ENCODE measurements at places on chromosomes 4 and X.

- H3K4me3 ChIP-seq = no peak overlapping the region
- DNase-seq = no peak
- H3K36me3 ChIP-seq = peaks cover 7% of the 10 kb centered on the region
- peaks cover 4% of the 10 kb centered on the region for H3K4me1 ChIP-seq
These were observed 37.1 kb downstream of the TRMT44 start for GRCh38 chr4:8477676-8478075.

- peak; percentile 52 for DNase-seq
- H3K4me3 ChIP-seq = peak overlapping the region; percentile 94
- H3K4me1 ChIP-seq = peaks cover 11% of the 10 kb centered on the region
- peak overlapping the region; percentile 90 for H3K27ac ChIP-seq
- peaks cover 3% of the 10 kb centered on the region for H3K36me3 ChIP-seq
These were observed 977 bp downstream of the MAGEE1 start for GRCh38 chrX:76428243-76429130.

GRCh38 chr4:32560306-32560705, 1840.1 kb downstream of the PCDH7 start:
- no peaks in the 10 kb centered on the region for H3K27me3 ChIP-seq
- H3K27ac ChIP-seq = no peak overlapping the region
- DNase-seq = no peak

DNA sequence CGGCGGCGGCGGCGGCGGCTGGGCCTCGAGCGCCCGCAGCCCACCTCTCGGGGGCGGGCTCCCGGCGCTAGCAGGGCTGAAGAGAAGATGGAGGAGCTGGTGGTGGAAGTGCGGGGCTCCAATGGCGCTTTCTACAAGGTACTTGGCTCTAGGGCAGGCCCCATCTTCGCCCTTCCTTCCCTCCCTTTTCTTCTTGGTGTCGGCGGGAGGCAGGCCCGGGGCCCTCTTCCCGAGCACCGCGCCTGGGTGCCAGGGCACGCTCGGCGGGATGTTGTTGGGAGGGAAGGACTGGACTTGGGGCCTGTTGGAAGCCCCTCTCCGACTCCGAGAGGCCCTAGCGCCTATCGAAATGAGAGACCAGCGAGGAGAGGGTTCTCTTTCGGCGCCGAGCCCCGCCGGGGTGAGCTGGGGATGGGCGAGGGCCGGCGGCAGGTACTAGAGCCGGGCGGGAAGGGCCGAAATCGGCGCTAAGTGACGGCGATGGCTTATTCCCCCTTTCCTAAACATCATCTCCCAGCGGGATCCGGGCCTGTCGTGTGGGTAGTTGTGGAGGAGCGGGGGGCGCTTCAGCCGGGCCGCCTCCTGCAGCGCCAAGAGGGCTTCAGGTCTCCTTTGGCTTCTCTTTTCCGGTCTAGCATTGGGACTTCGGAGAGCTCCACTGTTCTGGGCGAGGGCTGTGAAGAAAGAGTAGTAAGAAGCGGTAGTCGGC, 528 bp downstream of the FMR1 start:
- H3K27me3 ChIP-seq = no peaks in the 10 kb centered on the region
- peaks cover 24% of the 10 kb centered on the region for H3K4me1 ChIP-seq

- DNase-seq = no peak
- no peaks in the 10 kb centered on the region for H3K36me3 ChIP-seq
- H3K27ac ChIP-seq = no peak overlapping the region
- peaks cover 10% of the 10 kb centered on the region for H3K27me3 ChIP-seq
These were observed 212.3 kb upstream of the SFRP2 start for GRCh38 chr4:154001193-154001592.

- no peak overlapping the region for H3K27ac ChIP-seq
- no peaks in the 10 kb centered on the region for H3K27me3 ChIP-seq
- no peak for DNase-seq
- H3K36me3 ChIP-seq = no peaks in the 10 kb centered on the region
These were observed 332.7 kb upstream of the IGFBP7 start for GRCh38 chr4:57442831-57443291.

- no peak overlapping the region for H3K27ac ChIP-seq
- no peak overlapping the region for H3K4me3 ChIP-seq
These were observed 29.7 kb downstream of the SYNPO2 start for GRCh38 chr4:118918388-118918787.

DNA sequence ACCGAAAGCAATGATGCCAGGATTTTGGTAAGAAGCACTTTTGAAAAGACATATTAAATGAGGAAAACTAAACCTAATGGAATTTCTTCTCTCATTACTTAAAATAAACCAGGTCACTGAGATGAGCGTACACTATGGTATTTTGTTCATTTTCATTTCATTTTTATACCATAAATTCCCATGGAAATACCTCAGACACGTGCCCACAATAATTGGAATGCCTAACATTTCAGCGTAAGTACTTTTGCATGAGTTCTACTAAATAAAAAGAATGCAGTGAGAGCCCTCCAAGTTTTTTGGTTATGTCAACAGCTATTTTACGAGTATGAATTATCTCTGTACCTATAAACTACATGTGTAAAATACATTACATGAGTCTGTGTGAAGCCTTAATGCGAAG, 3.2 kb downstream of the CAMK2D start:
- H3K27me3 ChIP-seq = no peaks in the 10 kb centered on the region
- peaks cover 38% of the 10 kb centered on the region for H3K36me3 ChIP-seq
- peak overlapping the region; percentile 86 for H3K4me3 ChIP-seq
- peaks cover 24% of the 10 kb centered on the region for H3K4me1 ChIP-seq

DNA sequence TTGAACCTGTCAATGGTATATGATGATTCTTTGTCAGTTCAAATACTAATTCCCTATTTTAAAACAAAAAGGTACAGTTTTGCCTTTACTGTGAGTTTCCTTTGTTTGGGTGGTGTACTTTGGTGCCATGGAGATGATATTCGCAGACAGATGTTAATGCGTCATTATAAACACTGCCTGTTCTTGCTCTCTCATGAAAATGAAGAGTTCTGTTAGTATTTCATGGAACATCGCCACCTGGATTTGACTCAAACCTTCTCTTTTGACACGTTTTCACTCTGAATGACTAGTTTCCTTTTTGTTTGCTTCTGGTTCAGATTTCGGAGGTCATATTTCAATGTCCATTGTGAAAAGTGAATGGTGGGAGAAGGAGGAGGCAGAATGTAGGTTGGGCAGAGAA, 6.9 kb upstream of the CTSO start:
- H3K27ac ChIP-seq = no peak overlapping the region
- no peak overlapping the region for H3K4me3 ChIP-seq
- DNase-seq = no peak
- H3K4me1 ChIP-seq = peaks cover 7% of the 10 kb centered on the region
- no peaks in the 10 kb centered on the region for H3K36me3 ChIP-seq
- H3K27me3 ChIP-seq = peaks cover 15% of the 10 kb centered on the region

- H3K4me3 ChIP-seq = no peak overlapping the region
- DNase-seq = no peak
- no peak overlapping the region for H3K27ac ChIP-seq
- H3K36me3 ChIP-seq = no peaks in the 10 kb centered on the region
- no peaks in the 10 kb centered on the region for H3K4me1 ChIP-seq
These were observed 18.6 kb upstream of the ZIC3 start for GRCh38 chrX:137547291-137547690.

- DNase-seq = no peak
- no peaks in the 10 kb centered on the region for H3K27me3 ChIP-seq
- H3K27ac ChIP-seq = no peak overlapping the region
- H3K36me3 ChIP-seq = no peaks in the 10 kb centered on the region
These were observed 223.1 kb upstream of the LEF1 start for GRCh38 chr4:108391701-108392455.

DNA sequence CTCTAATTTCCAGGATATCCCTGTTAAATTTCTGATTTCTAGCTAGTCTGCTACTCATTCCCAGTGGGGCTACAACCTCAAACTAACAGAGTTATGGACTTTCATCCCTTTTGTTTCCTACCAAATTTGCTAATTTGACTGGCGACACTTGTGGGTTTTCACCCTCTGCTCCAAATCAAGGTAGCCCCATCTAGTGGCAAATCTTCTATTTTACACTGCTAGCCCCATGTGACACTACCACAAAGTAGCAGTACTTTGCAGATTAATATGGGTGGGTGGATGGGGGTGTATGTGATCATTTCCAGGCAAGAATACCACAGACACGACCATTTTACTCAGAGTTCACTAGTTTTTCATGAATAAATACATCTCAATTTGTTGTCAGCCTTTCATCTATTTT, 150.3 kb downstream of the MSL3 start:
- no peak for DNase-seq
- no peaks in the 10 kb centered on the region for H3K36me3 ChIP-seq
- H3K27ac ChIP-seq = no peak overlapping the region
- H3K27me3 ChIP-seq = peaks cover 8% of the 10 kb centered on the region
- no peak overlapping the region for H3K4me3 ChIP-seq
- H3K4me1 ChIP-seq = no peaks in the 10 kb centered on the region

DNA sequence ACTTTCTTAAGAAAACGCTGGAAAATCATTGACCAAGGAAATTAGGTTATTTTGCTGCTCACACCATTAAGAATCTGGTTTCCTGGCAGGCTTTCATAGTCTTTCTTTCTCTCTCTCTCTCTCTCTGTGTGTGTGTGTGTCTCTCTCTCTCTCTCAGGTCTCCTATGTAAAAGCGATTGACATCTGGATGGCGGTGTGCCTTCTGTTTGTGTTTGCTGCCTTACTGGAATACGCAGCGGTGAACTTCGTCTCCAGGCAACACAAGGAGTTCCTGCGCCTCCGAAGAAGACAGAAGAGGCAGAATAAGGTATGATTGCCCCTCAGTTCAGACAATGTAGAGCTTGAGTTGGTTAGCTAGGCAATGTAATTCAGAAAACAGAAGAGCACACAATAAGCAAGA, 161.2 kb downstream of the GLRA2 start:
- no peak overlapping the region for H3K27ac ChIP-seq
- no peaks in the 10 kb centered on the region for H3K36me3 ChIP-seq
- DNase-seq = no peak
- no peaks in the 10 kb centered on the region for H3K4me1 ChIP-seq
- H3K4me3 ChIP-seq = no peak overlapping the region

DNA sequence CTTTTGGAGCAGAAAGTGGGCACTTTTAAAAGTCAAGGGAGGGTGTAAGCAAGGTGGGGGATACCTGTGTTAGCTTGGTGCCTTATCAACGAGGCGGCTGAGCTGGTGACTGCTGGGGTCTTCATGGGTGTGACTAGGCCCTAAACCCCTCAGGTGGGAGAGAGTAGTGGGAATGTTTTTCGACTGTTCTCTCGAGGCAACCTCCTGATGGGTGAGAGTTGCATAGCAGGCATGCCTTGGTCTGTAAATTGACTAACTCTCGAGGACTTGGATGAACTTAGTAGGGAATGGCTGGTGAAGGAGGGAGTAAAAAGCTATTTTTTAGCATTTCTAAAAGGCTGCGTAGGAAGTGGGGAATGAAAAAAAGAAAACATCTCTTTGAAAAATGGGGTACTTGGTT, 80.0 kb downstream of the ARHGAP10 start:
- H3K4me1 ChIP-seq = peaks cover 19% of the 10 kb centered on the region
- H3K27me3 ChIP-seq = no peaks in the 10 kb centered on the region
- peaks cover 2% of the 10 kb centered on the region for H3K36me3 ChIP-seq
- no peak overlapping the region for H3K4me3 ChIP-seq

DNA sequence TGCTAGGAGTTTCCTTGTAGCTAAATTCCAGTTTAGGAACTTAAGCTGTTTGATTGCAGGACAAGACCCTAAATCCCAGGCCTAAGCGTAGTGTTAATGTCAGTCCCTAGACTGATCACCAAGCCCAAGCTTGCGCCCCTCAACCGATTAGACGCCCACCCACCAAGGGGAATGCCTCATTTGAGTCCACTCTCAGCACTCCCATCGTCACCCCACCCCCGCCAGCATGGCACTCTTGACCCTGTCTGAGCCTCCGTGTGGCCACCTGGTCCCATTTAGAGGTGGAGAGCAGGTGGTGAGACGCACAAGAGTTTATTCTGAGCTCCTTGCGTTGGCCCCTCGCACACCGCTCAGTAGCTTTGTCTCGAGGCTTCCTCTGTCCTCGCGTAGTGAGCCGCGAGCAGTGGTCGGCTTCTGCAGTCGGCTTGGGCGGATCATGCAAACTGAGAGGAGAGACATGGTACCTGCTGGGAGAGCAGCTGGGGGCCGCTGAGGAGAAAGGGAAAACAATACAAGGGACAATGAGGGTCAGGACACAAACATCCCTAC, 48.5 kb upstream of the ZNF157 start:
- H3K27ac ChIP-seq = no peak overlapping the region
- no peaks in the 10 kb centered on the region for H3K36me3 ChIP-seq
- no peak overlapping the region for H3K4me3 ChIP-seq
- DNase-seq = no peak
- no peaks in the 10 kb centered on the region for H3K4me1 ChIP-seq

- H3K4me1 ChIP-seq = peaks cover 18% of the 10 kb centered on the region
- H3K36me3 ChIP-seq = no peaks in the 10 kb centered on the region
- H3K4me3 ChIP-seq = no peak overlapping the region
- peaks cover 67% of the 10 kb centered on the region for H3K27me3 ChIP-seq
These were observed 74.1 kb downstream of the FBXO8 start for GRCh38 chr4:174209341-174209740.

DNA sequence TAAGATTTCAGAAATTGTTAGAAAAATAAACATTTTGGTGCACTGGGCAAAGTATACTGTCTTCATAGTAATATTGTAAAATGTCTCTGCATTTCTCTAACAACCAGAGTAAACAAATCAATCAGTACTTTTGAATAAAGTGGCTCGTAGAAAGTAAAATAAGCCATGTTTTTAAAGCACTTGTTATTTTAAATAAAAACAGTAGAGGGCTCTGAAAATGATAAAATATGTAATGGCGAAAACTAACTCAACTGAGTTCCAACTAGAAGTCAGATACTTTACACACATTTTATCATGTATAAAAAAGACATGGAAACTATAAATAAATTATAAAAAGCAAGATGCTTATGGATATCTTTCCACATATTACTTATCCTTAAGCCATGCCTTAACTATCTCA, 1134.4 kb downstream of the PDHA2 start:
- no peaks in the 10 kb centered on the region for H3K27me3 ChIP-seq
- DNase-seq = no peak
- no peak overlapping the region for H3K4me3 ChIP-seq
- H3K36me3 ChIP-seq = no peaks in the 10 kb centered on the region

GRCh38 chr4:153438916-153439756, 27.0 kb upstream of the TMEM131L start:
- peak overlapping the region; percentile 94 for H3K27ac ChIP-seq
- H3K4me3 ChIP-seq = peak overlapping the region; percentile 89
- peak; percentile 25 for DNase-seq
- no peaks in the 10 kb centered on the region for H3K36me3 ChIP-seq

DNA sequence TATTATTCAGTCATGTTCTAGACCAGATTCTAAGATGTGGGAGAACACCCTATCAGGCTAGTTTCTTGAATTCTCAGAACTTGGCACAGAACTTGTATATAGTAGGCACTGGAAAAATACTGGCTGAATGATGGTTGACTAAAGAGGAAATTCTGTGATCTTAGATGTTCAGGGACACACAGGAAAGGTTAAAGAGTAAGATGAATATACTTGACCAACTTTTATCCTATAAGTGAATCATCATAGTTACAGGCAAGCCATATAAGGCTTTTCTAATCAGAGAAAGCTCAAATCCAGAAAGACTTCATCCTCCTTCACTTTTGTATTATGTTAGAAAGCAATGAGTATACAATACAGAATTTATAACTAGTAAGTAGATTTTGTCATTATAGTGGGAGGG, 53.8 kb downstream of the SEPTIN11 start:
- no peak overlapping the region for H3K4me3 ChIP-seq
- peaks cover 5% of the 10 kb centered on the region for H3K36me3 ChIP-seq
- H3K4me1 ChIP-seq = peaks cover 22% of the 10 kb centered on the region

All from effector memory CD8-positive, alpha-beta T cell (primary cell).